GM12892 (cell line): ENCODE measurements at places on chromosomes 6 and 20.

GRCh38 chr6:10350720-10351119 is 64.2 kb downstream of the TFAP2A start:
- no peak for DNase-seq

DNA sequence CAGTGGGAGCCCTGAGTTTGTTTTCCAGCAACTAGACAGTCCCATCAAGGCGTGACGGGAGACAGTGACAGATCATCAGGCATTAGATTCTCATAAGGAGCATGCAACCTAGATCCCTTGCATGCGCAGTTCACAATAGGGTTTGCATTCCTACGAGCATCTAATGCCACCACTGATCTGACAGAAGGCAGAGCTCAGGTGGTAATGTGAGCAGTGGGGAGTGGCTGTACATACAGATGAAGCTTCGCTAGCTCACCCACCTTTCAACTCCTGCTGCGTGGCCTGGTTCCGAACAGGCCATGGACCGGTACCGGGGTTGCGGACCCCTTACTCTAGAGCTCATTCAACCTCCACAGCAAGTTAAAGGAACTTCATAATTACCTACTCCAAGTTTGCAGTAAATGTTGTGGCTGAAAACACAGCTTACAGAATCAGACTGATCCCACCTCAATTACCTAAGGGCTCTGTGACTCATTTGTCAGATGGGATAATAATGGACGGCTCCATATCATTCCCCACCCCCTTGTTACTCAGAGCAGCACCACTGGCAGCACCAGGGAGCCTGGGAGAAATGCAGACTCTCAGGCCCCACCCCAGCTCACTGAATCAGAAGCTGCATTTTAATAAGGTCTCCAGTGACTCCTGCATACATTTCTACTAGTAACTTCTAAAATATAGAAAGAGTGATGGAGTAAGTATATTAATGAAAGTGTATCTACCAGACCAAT is 15.7 kb downstream of the PXMP4 start:
- DNase-seq, result no peak

- no peak for DNase-seq
Measured at GRCh38 chr20:8951164-8951563, 117.7 kb upstream of the PLCB4 start.

DNA sequence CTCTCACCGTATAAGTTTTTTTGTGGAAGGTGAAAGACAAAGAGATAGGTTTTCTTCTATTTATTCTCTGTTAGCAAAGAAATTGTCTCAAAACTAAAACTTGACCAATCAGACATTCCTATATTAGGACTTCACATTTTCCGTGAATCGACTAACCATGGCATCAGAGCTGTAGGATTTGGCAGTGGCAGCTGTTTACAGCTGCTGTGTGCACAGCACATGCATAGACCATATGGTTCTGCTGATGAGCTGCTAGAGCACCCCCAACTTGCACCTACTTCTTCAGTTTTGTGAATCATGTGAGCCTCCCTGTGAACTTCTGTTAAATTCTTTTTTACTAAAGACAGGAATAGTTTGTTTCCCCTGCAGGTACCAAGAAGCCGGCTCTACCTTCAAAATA is 157.9 kb downstream of the RFX6 start:
- DNase-seq, result no peak

GRCh38 chr6:80226151-80226550 is 119.7 kb downstream of the BCKDHB start:
- no peak for DNase-seq
